ENCODE measurements at places on chromosomes 6 and 20. TPM values are rescaled to one million over a fixed set of nuclear protein-coding genes. Genes with fewer than 3 reads are reported as not detected.

Gene ENPP3
- total RNA-seq, result not detected

Gene HECA
- 8.9 TPM for total RNA-seq

Gene SIGLEC1
- not detected for total RNA-seq

Gene RIPOR3
- 1.2 TPM for total RNA-seq

Gene DLL1
- total RNA-seq, result under 0.01 TPM

Gene RIPPLY2
- not detected for total RNA-seq

Gene LINC00237
- not detected for total RNA-seq

Gene RNF182
- 0.30 TPM for total RNA-seq

Gene PPIL6
- total RNA-seq, result 2.9 TPM

Gene PRL
- not detected for total RNA-seq

Gene KCNQ5
- 5.0 TPM for total RNA-seq

Gene LST1
- not detected for total RNA-seq

Gene SIRPB1
- 2.1 TPM for total RNA-seq

Gene LAMA2
- 14.1 TPM for total RNA-seq

Gene BTNL2
- total RNA-seq, result not detected

Gene CHRNA4
- total RNA-seq, result not detected

Gene PLCB1
- 22.1 TPM for total RNA-seq

Gene SKIC2
- total RNA-seq, result 63.7 TPM

Gene LY6G6D
- total RNA-seq, result not detected

Gene CST7
- total RNA-seq, result not detected

Gene VWA7
- total RNA-seq, result 0.09 TPM

Gene SYCP2L
- total RNA-seq, result 0.59 TPM

Gene ID4
- total RNA-seq, result 2.4 TPM

Gene C6orf15
- not detected for total RNA-seq

Gene APOBEC2
- not detected for total RNA-seq

Gene MUC22
- not detected for total RNA-seq

Gene OR2B6
- total RNA-seq, result not detected

Gene KCNK17
- not detected for total RNA-seq

Gene KIF6
- total RNA-seq, result 0.55 TPM

Gene DDX43
- 1.8 TPM for total RNA-seq

Gene IL17A
- not detected for total RNA-seq

Gene PKIB
- total RNA-seq, result 5.9 TPM

Gene GLP1R
- not detected for total RNA-seq

Gene AKAP7
- 5.8 TPM for total RNA-seq

Gene PCK1
- total RNA-seq, result not detected

Gene HAO1
- not detected for total RNA-seq

Gene KCNK16
- total RNA-seq, result not detected

Gene SLC22A2
- 0.23 TPM for total RNA-seq

Gene COL11A2
- total RNA-seq, result 0.37 TPM

Gene EYS
- total RNA-seq, result 0.05 TPM

Gene FBXL4
- 24.0 TPM for total RNA-seq

Gene EYA2
- not detected for total RNA-seq

Gene CRISP3
- total RNA-seq, result not detected

Gene CLPSL1
- total RNA-seq, result not detected

Gene FNDC11
- total RNA-seq, result 0.89 TPM

Gene OR2H1
- total RNA-seq, result not detected

Gene VSX1
- not detected for total RNA-seq

Gene MTFR2
- 0.30 TPM for total RNA-seq

Gene SLC17A9
- 28.8 TPM for total RNA-seq

Gene HUS1B
- 1.7 TPM for total RNA-seq

Gene HRH3
- not detected for total RNA-seq

Gene MYH7B
- total RNA-seq, result not detected

Gene RAD21L1
- total RNA-seq, result 0.59 TPM

Gene ZBP1
- not detected for total RNA-seq

Gene SLC22A16
- total RNA-seq, result not detected

Gene ARMH2
- total RNA-seq, result not detected

Gene TPD52L1
- 64.7 TPM for total RNA-seq

Gene L3MBTL3
- total RNA-seq, result 11.6 TPM

Gene C20orf96
- total RNA-seq, result 4.1 TPM

Gene KCNK15
- total RNA-seq, result 0.09 TPM
